NCI-H2171 treated with DMSO at 0.1 percent for 48 hours (cell line): ENCODE measurements at places on chromosomes 3 and 15.

- no peak for DNase-seq
Measured at GRCh38 chr15:65069779-65070546, 2.2 kb upstream of the RASL12 start.

DNA sequence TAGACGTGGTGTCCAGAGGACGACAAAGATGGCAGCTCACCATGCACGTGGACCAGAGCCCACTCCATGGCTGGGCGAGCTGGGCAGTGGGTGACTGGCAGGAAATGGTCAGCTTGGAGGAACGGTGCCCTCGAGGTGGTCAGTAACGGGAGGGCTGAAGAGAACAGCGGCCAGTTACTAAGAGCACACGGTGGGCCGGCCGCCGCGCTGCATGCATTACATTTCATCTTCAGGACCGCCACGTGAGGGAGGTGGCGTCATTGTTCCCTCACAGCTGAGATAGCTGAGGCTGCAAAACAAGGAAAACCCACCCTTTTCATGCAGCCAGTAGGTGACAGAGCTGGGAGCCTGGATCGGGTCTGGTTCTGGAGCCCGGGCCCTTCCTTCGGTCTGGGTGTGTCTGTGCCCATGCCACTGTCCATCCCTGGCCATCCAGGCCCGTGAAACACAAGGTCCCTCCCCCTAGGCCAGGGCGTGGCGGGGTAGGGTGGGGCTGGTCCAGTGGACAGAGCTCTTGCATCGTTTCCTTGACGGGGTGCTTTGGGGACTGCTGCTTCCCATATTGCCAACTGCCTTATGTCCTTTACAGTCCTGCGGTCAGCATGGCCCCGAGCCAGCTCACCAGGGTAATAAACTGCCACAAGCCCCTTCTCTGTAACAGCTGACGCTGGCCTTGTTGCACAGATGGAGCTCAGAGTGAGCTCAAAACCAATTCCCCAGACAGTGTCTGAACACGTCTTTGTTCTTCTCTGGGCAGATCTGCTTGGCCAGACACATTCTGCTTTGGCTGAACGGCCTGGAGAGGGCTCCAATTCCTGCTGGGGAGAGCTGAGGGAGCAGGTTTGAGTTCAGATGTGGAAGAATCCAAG, 51.8 kb downstream of the RGMA start:
- DNase-seq, result peak; percentile 89

DNA sequence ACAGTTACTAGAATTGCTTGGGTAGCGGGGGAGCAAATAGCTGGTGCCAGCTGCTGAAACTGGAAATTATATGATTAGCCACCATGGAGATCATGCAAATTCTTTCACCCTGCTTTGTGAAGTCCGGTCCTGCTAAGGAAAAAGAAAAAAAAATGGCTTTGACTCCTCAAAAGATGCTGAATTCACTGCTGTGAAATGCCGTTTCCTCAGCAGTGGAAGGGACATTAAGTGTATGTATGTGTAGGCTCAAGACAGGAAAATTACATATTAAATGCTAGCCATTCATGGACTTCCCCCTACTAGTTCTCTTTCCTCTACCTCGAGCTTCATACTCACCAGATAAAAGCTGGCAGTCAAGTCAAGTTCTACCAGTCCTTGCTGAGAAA, 81.9 kb upstream of the ZBED2 start:
- DNase-seq, result no peak

DNA sequence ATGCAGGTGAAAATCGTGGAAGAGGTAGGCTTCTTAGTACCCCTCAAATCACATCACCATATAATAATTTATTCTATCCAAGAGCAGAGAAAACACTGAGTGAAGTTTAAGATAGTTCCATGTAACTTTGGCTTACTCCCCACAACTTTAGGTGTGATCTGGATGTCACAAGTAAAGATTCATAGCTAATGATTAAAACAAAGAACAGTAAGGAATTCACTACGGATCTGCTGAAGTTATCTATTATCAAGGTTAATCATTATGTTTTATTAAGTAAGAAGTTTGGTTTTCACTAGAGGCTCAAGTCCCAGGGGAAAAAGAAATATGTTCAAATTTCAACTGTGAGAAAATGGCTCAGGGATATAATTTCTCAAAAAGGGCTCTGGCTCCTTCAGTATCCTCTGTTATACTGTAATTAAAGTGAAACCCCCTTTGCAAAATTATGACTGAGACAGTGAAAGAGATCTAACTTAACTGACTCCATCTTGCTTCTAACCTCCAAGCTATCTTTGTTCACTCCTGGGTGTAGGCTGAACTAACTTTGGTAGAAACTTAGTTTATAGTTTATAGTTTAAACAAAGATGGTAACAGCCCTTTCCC, 17.1 kb downstream of the CD80 start:
- DNase-seq, result no peak

GRCh38 chr15:62280625-62281024, 115.5 kb upstream of the C2CD4B start:
- DNase-seq, result peak; percentile 13

GRCh38 chr15:69660658-69661405, 208.2 kb downstream of the RPLP1 start:
- no peak for DNase-seq

GRCh38 chr15:89781055-89781454, 4.9 kb downstream of the MESP2 start:
- no peak for DNase-seq

GRCh38 chr15:54836052-54836795, 360.5 kb downstream of the RSL24D1 start:
- DNase-seq, result no peak

DNA sequence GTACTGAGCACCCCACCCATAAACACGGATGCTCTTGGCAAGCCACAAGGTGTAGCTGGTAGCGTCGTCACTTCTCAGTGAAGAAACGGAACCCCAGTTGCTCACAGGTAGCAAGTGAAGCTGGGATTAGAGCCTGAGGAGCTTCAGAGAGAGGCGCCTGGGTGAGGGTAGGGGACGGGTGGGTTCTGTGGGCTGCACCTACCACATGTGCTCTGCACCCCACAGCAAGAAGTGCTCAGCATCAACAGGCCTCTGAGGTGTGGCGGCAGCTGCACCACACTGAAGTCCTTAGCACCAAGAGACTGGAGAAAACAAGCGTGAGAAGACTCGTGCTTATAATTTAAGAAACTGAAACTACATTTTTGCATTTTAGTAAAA, 9.8 kb downstream of the MAP6D1 start:
- DNase-seq, result no peak

- peak; percentile 71 for DNase-seq
Measured at GRCh38 chr15:41971089-41971894, 1.1 kb downstream of the EHD4 start.

- DNase-seq, result no peak
Measured at GRCh38 chr3:172086071-172086470, 46.7 kb downstream of the FNDC3B start.

DNA sequence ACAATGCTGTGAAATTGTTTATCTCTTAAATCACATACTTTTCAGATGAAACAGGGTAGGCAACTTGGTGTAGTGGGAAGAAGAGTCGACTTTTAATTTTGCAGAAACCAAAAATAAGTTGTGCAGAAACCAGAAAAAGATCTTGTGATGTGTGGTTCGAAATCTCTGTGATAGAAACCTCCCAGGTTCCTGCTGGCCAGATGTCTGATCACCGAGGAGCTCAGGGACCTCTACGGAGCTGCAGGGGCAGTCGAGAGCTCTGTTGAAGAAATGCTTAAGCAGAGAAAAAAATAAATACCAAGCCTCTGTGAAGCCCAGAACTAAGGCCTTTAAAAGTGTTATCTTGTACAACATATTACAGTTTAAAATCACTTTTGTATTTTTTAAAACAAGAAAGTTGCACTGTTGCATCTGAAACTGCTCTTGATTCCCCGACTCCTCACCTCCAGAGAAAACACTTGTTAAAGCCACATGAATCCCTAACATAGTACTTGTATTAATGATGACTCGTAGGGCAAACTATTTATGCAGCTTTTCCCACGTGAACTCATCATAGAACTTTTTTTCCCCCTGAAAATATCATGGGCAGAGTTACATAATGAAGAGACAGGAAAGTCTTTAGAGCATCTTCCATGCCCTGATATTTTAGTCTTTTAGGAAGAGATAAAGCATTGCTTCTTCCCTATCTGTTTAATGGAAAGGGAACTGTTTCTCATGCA, 51.3 kb downstream of the CCK start:
- DNase-seq, result no peak

DNA sequence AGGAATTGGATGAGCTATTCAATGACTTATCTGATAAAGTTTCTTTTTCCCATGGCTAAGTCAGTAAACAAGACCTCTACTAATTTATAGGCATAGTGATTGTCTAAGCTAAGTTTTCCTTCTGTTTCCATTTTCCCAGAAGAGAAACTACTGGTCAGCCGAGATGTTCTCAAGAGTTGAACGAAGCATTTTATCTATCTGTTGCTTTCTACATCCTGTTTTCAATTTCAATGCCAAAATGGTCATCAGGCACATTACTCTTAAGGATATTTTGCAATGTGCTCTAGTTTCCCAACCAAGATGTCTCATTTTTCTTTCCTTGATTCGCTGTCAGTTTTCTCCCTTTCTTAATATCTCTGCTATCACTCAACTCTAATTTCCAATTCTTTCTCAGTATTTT, 228.7 kb downstream of the MBNL1 start:
- DNase-seq, result no peak

DNA sequence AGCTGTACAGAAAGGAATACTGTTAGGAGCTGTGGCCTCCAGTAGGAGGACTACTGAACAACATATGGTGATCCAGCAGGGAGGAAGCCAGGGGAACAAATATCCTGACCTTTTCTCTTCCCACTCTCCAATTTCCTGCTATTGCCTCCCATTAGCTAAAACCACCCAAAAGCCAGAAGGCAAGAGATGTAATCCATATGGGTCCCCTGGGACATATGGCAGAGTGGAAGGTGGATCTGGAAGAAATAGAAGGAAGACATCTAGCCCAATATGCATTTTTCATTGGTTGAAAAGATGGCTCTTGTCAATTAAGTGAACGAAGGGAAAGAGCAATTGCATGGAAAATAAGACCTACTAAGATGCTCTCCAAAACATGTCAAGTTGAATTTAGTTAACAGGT, 167.2 kb downstream of the CNTN3 start:
- DNase-seq, result no peak

- no peak for DNase-seq
Measured at GRCh38 chr3:69011096-69011730, 2.3 kb downstream of the EOGT start.

DNA sequence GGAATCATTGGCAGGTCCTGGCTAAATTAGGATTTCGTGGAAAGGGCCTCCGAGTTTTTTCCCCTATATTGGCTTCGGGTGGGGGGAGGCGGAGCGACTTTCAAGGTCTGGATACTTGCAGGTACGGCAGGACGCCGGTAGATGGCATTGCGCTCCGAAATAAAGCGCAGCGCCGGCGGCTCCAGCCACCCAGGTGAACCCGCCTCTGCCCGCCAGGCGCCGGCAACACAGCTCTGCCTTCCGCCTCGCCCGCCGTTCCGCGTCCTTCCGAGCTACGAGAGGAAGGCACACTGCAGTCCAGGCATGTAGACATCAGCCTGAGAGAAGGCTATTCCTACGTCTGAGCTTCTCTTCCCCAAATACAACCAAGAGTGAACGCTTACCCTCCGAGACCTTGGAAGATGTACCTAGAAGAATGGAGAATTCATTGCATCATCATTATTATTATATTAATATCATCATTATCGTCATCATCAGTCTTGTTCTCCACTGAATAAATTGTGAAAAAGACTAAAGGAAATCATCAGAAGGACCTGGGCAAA, 514.1 kb downstream of the MECOM start:
- peak; percentile 74 for DNase-seq

- no peak for DNase-seq
Measured at GRCh38 chr3:169213956-169214355, 449.6 kb downstream of the MECOM start.
